ENCODE measurements at places on chromosomes 3 and 15.

DNA sequence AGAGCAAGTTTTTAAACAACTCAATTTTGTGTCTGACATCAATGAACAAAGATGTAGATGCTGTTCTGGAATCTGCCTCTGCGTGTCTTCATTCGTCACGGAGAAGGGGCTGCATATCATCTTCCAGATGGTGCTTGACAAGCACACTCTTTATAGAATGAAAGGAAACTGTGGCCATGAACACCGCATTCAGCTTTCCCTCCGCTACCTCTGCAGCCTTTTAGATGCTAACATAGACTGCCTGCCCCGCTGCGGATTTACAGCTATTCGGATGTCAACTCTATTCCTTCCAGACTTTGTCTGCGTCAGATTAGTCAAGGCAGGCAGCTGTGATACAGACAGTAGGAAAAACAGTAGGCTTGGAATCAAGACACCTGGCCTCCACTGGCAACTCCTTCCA, 232.9 kb downstream of the TJP1 start:
- no peak for DNase-seq

GRCh38 chr15:80228959-80229610, 22.9 kb downstream of the CTXND1 start:
- DNase-seq = no peak

- no peak for DNase-seq
These were observed 188.3 kb downstream of the CFAP20DC start for GRCh38 chr3:58861551-58861950.

GRCh38 chr15:76626611-76627010, 278.5 kb downstream of the SCAPER start:
- DNase-seq = no peak

DNA sequence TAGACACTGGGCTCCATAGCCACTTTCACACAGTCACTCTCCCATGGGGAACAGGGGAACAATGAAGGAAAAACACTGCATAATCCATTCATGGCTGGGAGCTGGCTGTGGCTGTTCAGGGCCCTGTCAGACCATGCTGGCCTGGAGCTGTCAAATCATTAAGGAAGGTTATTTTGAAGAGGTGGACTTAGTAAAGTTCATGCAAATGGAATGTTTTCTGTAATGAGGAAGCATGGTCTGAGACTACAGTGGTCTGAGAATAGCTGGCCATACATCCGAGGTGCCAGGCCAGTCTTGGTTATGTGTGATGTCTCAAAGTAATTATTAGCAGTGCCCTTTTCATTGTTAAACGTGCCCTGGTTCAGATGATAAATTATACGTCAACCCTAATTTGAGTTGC, 117.1 kb upstream of the MRPS22 start:
- no peak for DNase-seq

DNA sequence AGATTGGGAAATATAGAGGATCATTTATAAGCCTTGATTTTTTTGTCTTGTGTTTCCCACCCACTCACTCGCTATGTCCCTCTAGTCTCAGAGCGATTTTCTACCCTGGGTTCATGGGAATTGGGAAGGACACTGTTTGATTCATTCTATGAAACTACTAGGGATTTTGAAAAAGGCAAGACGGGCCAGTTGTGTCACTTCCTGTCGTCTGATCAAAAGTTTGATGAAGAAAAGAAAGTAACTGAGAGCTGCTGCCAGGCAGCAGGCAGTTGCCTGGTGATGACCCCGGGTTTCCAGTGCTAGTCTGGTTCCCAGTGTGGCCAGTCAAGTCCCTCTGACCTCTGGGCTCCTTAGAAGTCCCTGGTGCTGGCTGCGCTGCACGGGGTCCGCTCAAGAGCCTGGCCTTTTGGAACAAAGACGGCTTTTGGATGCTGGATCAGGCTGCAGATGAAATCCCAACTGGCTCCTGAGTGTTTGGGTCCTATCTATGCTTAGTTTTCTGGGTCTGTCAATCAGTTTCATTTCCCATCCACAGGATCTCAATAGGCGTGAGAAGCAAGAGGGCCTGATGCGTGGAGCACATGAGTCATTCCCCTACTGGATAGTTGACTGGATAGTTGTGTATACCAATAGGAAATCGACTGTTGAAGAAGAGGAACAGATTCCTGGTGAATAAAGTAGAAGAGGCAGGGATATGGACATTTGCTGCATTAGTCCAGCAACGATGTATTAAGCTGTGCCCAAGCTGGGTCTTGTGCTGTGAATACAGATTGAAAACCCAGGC, 89.7 kb downstream of the EEFSEC start:
- DNase-seq = no peak

- no peak for DNase-seq
These were observed 48.5 kb upstream of the CHST2 start for GRCh38 chr3:143070977-143071551.

- DNase-seq = no peak
These were observed 406 bp upstream of the GABRB3 start for GRCh38 chr15:26773067-26773877.

- DNase-seq = no peak
These were observed 246.9 kb downstream of the VGLL3 start for GRCh38 chr3:86744051-86744450.

DNA sequence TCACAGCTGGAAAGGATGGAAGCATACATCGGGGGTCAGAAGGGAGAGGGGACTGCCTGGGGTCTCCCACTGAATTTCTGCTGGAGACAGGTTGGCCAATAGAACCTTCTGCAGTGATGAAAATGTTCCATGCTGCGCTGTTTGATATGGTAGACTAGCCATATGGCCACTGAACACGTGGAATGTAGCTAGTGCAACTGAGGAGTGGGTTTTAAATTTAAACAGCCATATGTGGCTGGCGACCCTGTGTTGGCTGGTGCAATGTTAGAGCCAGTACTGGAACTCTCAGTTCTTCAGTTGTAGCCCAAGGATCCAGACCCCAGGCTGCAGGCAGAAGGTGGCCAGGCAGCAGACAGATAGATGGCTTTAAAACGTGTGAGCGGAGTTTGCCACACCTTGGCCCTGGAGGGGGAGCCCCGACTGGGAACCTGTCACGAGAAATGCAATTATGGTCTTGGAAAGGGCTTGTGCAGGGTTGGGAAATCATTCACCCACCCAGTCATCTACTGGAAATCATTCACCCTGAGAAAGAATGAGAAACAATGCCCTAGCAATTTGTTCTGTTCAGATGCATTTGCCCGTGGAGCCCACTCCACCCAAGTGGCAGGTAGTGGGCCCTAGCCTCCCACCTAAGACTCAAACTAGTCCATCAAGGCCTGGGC, 127.6 kb downstream of the FBLN2 start:
- no peak for DNase-seq

- no peak for DNase-seq
These were observed 11.9 kb upstream of the TMEM115 start for GRCh38 chr3:50371133-50371685.

- DNase-seq = no peak
These were observed 105.2 kb downstream of the LIPC start for GRCh38 chr15:58537033-58537432.

- no peak for DNase-seq
These were observed 89.8 kb downstream of the CADPS start for GRCh38 chr3:62785384-62785783.

DNA sequence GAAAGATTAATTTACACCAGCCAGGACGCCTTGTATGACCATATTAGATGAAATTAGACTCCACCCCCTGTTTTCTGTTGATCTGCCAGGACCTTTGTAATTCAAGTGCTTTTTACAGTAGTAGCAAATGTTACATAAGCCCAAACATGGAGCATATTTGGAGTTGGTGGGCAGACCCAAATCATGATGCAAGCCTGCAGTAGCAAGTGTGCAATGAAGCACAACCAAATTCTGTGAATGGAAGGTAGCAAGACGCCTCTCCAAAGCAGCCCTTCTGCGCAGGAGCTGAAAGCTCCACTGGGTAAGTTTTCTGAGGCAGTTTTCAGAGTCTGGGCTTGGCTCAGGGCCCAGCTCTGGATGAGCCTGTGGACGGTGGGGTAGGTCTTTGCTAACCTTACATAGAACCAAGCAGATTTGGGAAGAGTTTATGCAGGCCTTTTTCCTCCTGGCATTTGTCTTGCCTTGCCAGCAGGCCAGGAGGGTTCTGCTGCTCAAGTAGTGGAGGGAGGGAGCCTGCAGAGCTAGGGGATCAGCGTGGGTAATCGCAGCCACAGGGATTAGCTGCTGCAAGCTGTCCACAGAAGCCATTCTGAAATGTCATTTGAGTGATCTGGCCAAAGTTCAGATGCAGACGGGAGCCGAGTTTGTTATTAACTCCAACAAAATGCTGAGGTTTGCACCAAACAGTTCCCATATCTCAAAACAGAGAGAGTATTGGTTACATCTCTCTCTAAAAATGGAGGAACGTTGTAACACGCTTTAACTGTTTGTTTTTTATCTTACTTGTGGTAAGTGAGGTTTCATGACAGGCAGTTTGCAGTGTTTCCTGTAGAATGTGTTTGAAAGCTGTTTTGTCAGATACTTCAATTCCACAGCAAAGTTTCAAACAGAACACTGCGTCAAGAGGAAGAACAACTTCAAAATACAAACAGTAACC, 55.4 kb downstream of the PSMD6 start:
- DNase-seq = no peak

DNA sequence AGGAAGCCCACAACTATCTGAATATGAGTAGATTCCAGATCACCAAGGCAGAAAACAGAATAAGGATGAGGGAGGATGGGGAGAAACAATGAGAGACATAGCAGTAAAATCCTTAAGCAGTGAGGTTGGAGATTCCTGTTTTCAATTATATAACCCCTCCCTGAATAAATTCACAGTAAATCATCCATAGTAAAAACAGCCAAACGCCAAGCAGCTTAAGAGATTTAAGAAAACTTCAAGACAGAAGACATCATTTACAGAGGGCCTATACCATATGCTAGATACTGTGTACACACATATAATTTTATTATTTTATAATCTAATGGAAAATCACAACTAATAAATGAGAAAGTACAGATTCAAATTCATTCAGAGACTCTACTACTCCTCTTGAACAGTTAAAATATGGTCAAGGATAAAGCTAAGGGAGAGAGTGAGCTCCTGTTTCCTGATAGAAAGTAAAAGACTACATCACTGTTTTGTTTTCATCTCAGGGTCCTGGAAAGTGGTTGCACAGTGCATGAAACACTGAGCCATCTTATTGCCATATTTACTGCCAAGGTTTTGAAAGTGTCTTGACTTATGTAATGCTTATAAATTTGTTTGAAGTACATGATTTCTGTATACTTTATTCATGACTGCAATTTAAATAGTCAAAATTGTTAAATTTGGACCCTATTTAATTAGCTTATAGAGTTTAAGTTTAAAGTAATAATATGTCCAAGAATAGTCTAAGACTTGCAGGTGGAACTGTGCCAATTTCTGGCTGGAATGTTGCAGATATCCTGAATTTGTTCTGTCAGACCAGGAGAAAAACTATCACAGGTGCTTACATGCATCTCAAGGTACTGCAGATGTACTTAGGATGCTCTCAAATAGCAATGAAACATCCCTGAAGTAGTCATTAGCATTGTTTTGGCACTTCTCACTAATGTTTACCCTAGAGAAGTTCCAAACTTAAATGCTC, 141.4 kb downstream of the TBL1XR1 start:
- DNase-seq = no peak

- DNase-seq = no peak
These were observed 105.2 kb upstream of the BOC start for GRCh38 chr3:113105966-113106660.

DNA sequence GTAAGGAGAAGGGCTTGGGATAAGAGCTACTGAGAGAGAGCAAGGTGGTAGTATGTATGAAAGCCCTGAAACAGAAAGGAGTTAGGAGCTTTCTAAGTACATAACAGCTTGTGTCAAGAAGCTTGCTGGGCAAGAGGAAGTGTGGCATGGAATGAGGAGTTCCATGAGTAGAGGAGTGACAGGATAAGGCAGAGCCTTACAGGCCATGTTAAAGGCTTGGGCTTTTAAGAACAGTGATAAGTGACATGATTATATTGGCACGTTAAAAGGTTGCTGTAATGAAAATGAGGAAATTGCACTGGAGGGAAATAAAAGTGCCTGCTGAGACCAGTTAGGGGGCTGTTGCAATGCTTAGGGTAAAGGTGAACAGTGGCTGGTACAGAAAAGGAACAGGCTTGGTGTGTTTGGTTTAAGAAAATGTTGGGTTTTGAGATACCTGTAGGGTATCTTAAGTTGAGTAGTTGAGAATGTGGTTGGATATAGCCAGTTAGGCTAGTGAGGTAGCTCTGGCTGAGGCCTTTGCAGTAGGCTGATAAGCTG, 49.0 kb downstream of the MEF2A start:
- no peak for DNase-seq

- no peak for DNase-seq
These were observed 52.3 kb upstream of the BHLHE40 start for GRCh38 chr3:4926892-4927291.

DNA sequence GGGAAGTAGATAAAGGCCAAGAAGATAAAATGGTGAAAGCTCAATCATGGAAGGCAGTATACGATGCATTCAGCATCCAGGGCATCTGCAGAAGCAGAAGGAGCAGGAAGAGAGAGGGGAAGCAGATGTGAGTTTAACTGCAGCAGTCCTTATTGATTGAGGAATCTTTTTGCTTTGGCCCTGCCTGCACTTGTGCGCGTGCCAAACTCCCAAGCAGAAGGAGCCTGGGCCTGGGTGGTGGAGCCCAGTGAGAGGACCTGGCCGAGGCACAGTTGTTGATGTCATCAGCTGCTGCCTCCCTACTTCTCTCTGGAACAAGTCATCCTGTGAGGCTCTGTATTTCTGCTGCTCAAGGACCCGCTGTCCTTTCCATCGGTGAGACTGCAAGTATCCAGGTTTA, 65.5 kb upstream of the ROPN1 start:
- DNase-seq = no peak

GRCh38 chr3:15339001-15339400, 6.6 kb upstream of the SH3BP5 start:
- DNase-seq = no peak

GRCh38 chr3:114694251-114694650, 400.4 kb downstream of the TIGIT start:
- DNase-seq = no peak

DNA sequence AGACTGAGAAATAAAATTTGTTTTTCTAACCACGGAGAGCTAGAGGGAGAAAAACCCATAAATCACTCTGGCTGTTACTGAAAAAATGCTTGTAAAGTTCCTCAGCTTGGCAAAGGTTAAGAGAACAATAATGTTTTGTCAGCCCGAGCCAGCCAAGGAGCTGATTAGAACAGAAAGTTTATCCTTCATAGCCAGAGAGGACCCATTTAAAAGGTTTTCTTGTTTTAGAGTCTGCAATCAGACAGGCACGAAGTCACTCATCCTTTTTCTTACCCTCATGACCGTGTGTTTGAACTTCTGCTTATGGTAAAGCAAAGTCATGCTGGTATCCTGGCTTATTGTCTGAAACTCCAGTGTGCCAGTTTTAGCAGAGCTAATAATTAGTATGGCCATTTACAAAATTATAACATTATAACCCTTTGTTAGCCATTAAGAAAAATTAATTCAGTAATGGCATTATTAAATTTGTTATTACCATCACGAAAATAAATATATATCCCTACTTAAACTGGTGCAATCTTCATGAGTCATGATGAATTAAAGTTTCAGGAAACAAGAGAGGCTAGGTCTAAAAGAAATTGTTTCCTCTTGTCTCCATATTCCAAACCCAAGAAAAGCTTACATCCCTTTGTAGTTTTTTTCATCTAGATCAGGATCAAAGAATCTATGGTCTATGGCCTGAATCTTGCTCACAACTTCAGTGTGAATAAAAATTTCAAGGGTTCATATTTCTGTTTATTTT, 13.5 kb upstream of the STXBP5L start:
- DNase-seq = no peak
